ENCODE measurements at places on chromosomes 16 and 17.

DNA sequence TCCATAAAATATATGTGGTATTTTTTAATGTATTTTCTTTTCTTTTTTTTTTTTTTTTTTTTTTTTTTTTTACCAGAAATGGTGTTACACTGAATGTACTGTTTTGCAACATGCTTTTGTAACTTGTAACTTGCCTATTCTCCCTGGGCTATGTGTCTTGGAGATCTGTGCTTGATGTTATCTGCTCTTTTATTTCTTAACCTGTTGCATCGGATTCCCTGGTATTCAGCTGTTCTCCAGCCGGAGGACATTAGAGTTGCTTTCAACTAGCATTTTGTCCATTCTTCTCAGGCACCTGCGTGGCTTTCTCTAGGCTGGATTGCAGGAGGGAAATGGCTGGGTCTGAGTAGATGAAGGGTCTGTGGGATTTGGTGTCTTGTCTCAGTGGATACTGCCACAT is 47.4 kb downstream of the KATNIP start:
- DNase-seq, result no peak
- H3K4me3 ChIP-seq, result no peak overlapping the region

- H3K36me3 ChIP-seq, result no peaks in the 10 kb centered on the region
- H3K27me3 ChIP-seq, result no peaks in the 10 kb centered on the region
- no peak for DNase-seq
These were observed 15.0 kb downstream of the ACSM5 start for GRCh38 chr16:20424129-20424866.

DNA sequence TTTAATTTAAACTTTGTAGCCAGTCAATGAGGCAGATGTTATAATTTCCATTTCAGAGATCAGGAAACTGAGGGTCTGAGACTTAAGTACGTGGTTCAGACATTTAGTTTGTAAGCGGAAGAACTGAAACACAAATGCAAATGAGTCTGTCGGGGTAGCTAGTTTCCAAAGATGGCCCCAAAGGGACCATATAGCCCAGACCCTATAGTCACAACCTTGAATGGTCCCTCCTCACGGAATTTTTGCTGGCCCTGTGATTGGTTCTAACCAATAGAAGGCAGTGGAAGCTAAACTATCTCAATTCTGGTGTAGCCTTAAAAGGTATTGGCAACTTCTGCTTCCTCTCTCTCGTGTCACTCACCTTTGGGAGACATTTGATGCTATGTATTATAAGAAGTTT is 7.5 kb upstream of the BCO1 start:
- H3K4me3 ChIP-seq, result no peak overlapping the region
- no peak for DNase-seq

DNA sequence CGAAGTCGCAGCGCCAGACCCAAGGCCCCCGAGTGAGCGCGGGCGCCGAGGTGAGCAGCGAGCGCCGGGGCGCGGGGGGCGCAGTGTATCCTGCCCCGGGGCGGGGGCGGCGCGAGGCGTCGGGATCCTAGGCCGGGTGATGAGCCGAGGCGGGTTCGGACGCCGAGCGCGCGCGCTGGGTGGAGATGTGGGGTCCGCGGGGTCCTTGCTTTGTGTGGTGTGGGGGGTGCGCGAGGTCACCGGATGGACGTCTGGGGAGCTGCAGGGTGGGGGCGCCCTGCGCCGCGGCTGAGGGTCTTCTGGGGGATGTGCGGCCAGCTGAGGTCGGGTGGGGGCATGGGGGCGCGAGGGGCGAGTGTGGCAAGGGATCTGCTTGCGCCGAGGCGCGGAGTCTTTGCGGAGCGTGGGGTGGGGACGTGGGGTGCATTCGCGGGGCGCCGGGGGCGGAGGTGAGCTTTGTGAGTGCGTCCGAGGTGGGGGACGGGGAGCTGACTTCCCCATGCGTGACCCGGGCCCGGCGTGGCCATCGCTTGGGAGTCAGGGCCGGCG is 560 bp downstream of the RAI1 start:
- no peaks in the 10 kb centered on the region for H3K36me3 ChIP-seq
- H3K27ac ChIP-seq, result no peak overlapping the region
- H3K4me1 ChIP-seq, result peaks cover 31% of the 10 kb centered on the region
- H3K4me3 ChIP-seq, result peak overlapping the region; percentile 75
- peak; percentile 7 for DNase-seq

- H3K36me3 ChIP-seq, result peaks cover 27% of the 10 kb centered on the region
- H3K27ac ChIP-seq, result peak overlapping the region; percentile 46
- DNase-seq, result no peak
These were observed 735 bp downstream of the PSMD11 start for GRCh38 chr17:32445074-32445415.

GRCh38 chr16:13630374-13630773 is 289.6 kb upstream of the ERCC4 start:
- no peaks in the 10 kb centered on the region for H3K27me3 ChIP-seq
- no peak overlapping the region for H3K27ac ChIP-seq
- no peaks in the 10 kb centered on the region for H3K36me3 ChIP-seq
- no peak overlapping the region for H3K4me3 ChIP-seq
- no peak for DNase-seq

DNA sequence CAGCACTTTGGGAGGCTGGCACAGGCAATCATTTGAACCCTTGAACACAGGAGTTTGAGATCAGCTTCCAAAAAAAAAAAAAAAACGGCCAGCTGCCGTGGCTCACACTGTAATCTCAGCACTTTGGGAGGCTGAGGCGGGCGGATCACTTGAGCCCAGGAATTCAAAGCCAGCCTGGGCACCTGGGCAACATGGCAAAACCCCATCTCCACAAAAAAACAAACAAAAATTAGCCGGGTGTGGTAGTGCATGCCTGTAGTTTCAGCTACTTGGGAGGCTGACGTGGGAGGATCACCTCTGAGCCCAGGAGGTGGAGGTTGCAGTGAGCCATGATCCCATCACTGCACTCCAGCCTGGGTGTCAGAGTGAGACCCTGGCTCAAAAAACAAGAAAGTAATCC is 39.0 kb downstream of the GRB2 start:
- peaks cover 47% of the 10 kb centered on the region for H3K4me1 ChIP-seq
- H3K4me3 ChIP-seq, result no peak overlapping the region
- H3K27ac ChIP-seq, result no peak overlapping the region
- H3K27me3 ChIP-seq, result no peaks in the 10 kb centered on the region
- DNase-seq, result no peak
